Lower lobe of right lung (tissue), 2 donors: ENCODE measurements at places on chromosomes 2 and 18. TPM values are rescaled to one million over a fixed set of nuclear protein-coding genes. Genes with fewer than 3 reads are reported as not detected.

Gene CROCC2
- 3.4 TPM for total RNA-seq

Gene LINC00305
- total RNA-seq, result not detected

Gene TSGA10
- total RNA-seq, result 9.9 TPM

Gene LAMA1
- total RNA-seq, result 0.65 TPM

Gene CCBE1
- total RNA-seq, result 14.0 TPM

Gene NYAP2
- 1.1 TPM for total RNA-seq

Gene ANKRD29
- total RNA-seq, result 56.5 TPM

Gene SPP2
- total RNA-seq, result not detected

GRCh38 chr2:44335806-44336538 is 25.3 kb downstream of the PREPL start:
- no peak overlapping the region for H3K4me3 ChIP-seq
- peaks cover 91% of the 10 kb centered on the region for H3K36me3 ChIP-seq
- no peaks in the 10 kb centered on the region for H3K4me1 ChIP-seq
- DNase-seq, result no peak
- H3K27me3 ChIP-seq, result no peaks in the 10 kb centered on the region

DNA sequence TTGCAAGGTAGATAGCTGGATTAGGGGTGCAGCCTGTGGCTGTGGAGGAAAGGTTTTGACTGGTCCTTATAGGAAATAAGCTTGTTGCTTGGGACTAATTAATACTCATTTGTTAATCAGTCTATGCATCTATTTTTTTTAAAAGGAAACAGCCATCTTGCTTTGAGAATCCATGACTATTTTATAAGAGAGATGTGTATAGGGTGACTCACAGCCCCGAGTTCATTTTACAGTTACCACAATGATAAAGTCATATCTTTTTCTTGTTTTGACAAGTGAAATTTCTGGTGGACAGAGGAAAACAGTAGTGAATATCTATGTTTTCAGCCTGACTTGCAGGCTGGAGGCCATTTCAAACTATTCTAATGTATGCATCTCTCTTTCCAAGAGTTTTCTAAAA is 193.5 kb upstream of the CCDC68 start:
- no peak overlapping the region for H3K27ac ChIP-seq
- DNase-seq, result no peak
- H3K4me3 ChIP-seq, result no peak overlapping the region
- no peaks in the 10 kb centered on the region for H3K36me3 ChIP-seq

GRCh38 chr18:74395648-74396154 is 61.4 kb downstream of the DIPK1C start:
- no peaks in the 10 kb centered on the region for H3K27me3 ChIP-seq
- peak overlapping the region; percentile 6 for H3K4me3 ChIP-seq

DNA sequence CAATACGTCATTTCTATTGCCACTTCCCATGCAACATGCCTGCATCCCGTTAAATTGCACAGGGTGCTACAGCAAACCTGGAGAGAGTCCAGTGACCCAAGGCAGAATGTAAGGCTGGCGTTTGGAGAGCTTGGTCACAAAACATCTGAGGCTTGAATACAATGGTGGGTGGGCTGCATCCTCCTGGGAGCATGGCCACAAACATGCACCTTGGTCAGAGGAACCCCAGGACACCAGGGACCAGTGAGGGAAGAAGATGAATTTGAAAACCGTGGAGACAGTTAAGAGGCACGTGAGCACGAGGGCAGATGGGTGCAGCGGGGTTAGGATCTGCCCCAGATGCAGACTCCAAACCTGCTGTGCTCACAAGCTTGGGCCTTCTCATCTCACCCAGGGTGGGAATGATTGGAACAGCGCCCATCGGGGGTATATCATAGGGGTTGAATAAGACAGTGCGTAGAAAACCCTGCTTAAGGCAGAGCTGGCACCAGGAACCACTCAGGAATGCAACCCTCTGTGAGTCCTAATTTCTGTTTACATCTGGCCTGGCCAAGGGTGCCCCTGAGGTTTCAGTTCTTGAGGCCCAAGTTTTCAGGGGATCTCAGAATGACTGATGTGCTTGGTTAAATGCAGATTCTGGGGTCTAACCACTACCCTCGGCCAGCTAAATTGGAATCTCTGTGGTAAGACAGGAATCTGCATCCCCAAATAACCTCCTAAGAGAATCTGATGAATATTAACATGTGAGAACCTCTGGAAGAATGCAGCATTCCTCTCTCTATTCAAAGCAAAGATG is 97.2 kb downstream of the ARL4C start:
- DNase-seq, result no peak
- no peaks in the 10 kb centered on the region for H3K27me3 ChIP-seq
- H3K4me1 ChIP-seq, result no peaks in the 10 kb centered on the region
- no peak overlapping the region for H3K4me3 ChIP-seq
- no peaks in the 10 kb centered on the region for H3K36me3 ChIP-seq

GRCh38 chr2:19532547-19533196 is 174.2 kb upstream of the OSR1 start:
- H3K4me3 ChIP-seq, result no peak overlapping the region
- no peak overlapping the region for H3K27ac ChIP-seq
- DNase-seq, result no peak
- H3K27me3 ChIP-seq, result no peaks in the 10 kb centered on the region
- H3K4me1 ChIP-seq, result no peaks in the 10 kb centered on the region

DNA sequence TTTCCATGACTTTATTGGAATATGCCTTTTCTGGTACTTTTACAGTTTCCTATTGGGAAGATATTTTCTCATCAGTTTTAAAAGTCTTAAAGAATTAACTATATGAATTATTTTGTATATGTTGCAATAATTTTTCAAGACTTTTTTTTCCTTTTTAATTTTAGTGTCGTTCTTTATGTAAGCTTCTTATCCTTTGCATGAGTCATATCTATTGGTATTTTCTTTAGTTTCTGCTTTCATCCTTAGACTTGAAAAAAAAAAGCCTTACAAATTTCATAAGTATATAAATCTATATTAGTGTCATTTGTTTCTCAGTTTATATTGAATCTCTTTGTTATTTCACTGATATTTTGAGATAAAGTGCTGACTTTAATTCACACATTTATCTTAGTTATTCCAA is 94.9 kb downstream of the DSEL start:
- H3K4me3 ChIP-seq, result no peak overlapping the region
- no peak overlapping the region for H3K27ac ChIP-seq
- no peaks in the 10 kb centered on the region for H3K36me3 ChIP-seq
- no peak for DNase-seq

DNA sequence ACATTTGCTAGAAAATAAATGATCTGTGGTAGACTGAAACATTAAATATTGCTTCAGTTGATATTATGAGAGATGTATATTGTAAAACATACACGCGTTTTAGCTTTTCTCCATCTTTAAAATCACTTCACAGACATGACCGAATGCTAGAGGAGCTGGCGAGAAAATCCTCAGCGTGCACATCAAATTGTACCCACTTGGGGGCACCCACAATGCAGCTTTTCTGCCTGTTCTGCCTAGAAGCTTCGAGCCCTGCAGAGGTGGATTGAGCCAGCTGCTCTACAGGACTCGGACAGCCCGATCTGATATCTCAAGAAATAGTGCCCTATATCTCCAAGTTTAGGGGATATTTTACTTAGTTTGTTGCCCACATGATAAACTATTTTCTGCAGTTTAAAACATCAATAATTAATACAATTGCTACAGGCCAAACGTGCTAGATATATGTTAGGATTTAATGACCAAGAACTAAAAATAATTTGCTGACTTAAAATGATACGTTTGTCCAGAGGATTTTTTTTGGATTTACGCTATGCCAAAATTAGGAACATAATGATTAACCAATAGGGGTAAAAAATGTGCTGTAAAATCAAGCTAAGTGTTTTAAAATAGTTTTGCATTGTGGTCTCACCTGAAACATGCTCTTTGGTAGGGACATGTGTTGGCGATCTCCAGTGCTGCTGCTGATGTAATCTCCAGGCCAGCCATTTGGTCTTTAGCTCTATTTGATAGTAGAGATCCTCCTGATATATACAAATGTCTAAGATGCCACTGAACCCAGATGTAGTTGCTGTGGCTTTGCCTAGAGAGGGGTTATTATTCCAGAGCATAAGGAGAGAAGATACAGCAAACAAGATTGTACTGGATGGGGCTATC is 22.3 kb upstream of the ATP5MC3 start:
- peaks cover 5% of the 10 kb centered on the region for H3K4me1 ChIP-seq
- no peaks in the 10 kb centered on the region for H3K36me3 ChIP-seq
- H3K27ac ChIP-seq, result no peak overlapping the region
- H3K27me3 ChIP-seq, result peaks cover 3% of the 10 kb centered on the region

GRCh38 chr18:42604820-42605219 is 510.7 kb downstream of the RIT2 start:
- no peaks in the 10 kb centered on the region for H3K27me3 ChIP-seq
- H3K4me3 ChIP-seq, result no peak overlapping the region
- no peak for DNase-seq
- no peaks in the 10 kb centered on the region for H3K36me3 ChIP-seq
- no peak overlapping the region for H3K27ac ChIP-seq

DNA sequence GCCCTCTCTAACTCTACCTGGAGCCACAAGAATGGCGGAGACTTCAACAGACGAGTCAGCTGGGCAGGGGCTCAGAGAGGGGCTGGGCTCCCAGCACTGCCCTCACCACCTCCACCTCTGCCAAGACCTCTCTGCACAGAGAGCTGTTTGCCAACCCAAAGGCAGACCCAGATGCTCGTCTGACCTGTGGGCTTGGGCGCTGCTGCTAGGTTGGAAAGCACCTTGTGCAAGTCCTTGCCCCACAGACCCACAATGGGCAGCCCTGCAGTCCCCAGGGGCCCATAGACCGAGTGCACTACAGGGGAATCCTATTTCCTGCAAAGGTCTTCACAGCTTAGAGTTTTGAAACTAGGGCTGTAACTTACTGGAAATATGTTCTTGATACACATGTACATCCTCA is 13.3 kb downstream of the ACKR3 start:
- no peak overlapping the region for H3K4me3 ChIP-seq
- no peaks in the 10 kb centered on the region for H3K4me1 ChIP-seq
- peaks cover 13% of the 10 kb centered on the region for H3K36me3 ChIP-seq
- no peaks in the 10 kb centered on the region for H3K27me3 ChIP-seq
- H3K27ac ChIP-seq, result no peak overlapping the region

DNA sequence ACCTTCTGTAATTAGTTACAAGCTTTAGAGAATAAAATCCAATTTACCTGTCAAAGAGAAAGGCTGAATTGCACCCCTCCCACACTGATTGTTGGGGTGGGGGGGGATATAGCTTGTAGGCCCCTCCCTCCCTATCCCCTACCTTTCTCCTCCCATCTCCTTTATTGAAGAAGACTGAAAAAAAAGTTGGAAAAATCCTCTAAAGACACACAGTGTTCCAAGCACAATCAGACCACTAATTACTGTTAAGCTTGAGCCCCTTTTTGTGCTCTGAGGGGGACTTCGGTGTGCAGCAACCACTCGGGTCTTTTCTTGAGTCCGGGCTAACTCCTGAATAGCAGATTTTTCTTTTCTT is 43.0 kb upstream of the FZD5 start:
- no peak overlapping the region for H3K4me3 ChIP-seq
- peaks cover 16% of the 10 kb centered on the region for H3K4me1 ChIP-seq
- no peak overlapping the region for H3K27ac ChIP-seq
- no peak for DNase-seq
- H3K27me3 ChIP-seq, result no peaks in the 10 kb centered on the region
- no peaks in the 10 kb centered on the region for H3K36me3 ChIP-seq

GRCh38 chr2:49901202-49902065 is 747.1 kb upstream of the FSHR start:
- H3K4me3 ChIP-seq, result no peak overlapping the region
- no peak overlapping the region for H3K27ac ChIP-seq
- no peaks in the 10 kb centered on the region for H3K4me1 ChIP-seq
- H3K27me3 ChIP-seq, result no peaks in the 10 kb centered on the region
- no peak for DNase-seq
- no peaks in the 10 kb centered on the region for H3K36me3 ChIP-seq

DNA sequence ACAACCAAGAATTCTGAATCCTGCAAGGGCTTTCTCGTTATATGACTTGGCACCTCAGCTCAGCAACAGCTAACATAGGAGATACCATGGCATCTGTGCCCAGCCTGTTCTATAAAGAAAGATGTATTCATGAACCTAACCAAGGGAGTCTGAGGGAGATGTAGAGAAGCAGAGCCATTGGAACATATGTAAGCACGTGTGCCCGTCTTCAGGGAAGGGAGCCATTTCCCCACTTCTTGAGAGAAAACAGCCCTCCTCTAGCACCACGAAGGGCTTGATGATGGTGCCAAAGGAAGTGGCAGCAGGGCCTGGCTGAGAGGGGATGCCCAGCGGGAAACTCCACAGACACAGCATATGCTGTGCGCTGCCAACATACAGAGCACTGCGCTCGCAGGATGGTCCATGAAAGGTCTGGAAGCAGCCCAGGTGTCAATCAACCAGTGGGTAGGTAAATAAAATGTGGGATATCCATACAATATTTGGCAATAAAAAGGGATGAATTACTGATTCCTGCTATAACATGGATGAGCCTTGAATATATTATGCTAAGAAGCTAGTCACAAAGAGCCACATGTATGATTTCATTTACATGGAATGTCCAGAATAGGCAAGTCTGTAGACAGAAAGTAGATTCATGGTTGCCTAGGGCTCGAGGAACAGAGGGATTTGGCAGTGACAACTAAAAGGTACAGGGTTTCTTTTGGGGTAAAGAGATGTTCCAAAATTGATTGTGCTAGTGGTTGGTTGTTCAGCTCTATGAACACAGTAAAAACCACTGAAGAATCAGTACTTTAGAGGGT is 16.1 kb downstream of the TMEM247 start:
- H3K4me3 ChIP-seq, result no peak overlapping the region
- no peaks in the 10 kb centered on the region for H3K27me3 ChIP-seq
- no peak overlapping the region for H3K27ac ChIP-seq
- no peak for DNase-seq
- peaks cover 6% of the 10 kb centered on the region for H3K4me1 ChIP-seq

DNA sequence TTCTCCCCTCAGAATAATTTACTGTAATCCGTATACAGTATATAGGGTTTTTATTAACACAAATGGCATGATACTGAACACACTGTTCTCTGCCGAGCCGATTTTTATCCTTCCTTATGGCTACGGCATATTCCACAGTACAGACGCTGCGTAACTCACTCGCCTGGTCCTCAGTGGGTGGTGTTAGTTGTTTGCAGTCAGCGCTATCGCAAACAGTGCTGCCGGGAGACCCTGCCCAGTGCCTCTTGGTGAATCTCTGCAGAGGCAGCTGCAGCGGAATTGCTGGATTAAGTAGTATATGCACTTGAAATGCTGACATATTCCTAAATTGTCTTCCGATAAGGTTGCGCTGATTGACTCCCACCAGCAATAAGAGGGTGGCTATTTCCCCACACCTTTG is 73.9 kb downstream of the MARCO start:
- no peak overlapping the region for H3K27ac ChIP-seq
- H3K4me3 ChIP-seq, result no peak overlapping the region
- no peak for DNase-seq
- H3K36me3 ChIP-seq, result no peaks in the 10 kb centered on the region
- H3K27me3 ChIP-seq, result peaks cover 22% of the 10 kb centered on the region
- H3K4me1 ChIP-seq, result no peaks in the 10 kb centered on the region

GRCh38 chr2:237222178-237222577 is 136.5 kb downstream of the COPS8 start:
- no peak for DNase-seq
- H3K27ac ChIP-seq, result peak overlapping the region; percentile 31
- no peaks in the 10 kb centered on the region for H3K27me3 ChIP-seq
- peaks cover 5% of the 10 kb centered on the region for H3K4me1 ChIP-seq
- H3K4me3 ChIP-seq, result no peak overlapping the region
- H3K36me3 ChIP-seq, result no peaks in the 10 kb centered on the region
